ENCODE measurements at places on chromosomes 16 and 17.
A peak's percentile ranks its signal among the peaks of the same experiment; 100 is the strongest.

DNA sequence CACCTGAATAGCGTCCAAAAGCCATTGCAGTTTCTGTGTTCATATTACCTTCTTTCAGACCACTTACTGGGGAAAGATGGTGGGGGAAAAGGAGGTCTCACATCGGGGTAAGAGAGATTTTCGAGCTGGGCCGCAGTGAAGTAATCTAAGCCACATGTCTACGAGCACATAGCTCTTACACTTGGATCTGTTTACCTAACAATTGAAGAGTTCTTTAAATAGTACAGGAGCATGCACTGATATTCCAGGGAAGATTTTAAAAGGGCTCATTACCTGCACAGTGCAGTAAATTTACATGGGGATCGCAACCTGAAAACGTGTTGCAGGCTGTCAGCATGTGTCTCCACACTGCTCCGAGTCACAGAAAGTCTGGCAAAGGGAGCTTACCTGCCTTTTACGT, 12.6 kb downstream of the MAF start:
- DNase-seq = no peak

DNA sequence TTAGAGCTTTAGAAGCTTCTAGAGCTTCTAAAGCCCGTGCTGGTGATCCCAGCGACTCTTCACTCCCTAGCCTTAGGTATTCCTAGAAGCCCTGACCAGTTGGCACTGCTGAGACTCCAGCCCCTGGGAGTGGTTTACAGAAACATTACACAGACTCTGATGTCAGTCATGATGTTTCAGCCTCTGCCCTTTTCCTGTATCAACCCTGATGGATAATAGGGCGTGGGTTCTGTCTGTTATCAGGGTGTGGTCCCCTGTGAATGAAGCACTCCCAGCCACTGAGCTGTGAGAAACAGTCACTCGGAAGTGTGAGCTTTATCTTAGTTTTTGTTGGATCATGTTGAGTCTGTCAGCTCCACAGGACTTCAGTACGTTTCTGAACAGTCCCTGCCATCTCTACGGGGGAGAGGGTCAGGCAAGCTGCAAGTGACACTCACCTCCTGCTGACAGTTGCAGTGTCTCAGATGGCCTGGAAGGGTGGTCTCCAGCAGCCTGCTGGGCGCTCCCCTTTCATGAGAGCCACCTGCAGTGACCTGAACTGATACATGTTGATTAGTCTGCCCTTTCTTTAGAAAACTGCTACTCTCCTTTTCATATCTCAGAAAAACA, 12.8 kb downstream of the GOSR2 start:
- DNase-seq = no peak

GRCh38 chr17:74215342-74215727, 2.0 kb downstream of the TTYH2 start:
- no peak for DNase-seq

DNA sequence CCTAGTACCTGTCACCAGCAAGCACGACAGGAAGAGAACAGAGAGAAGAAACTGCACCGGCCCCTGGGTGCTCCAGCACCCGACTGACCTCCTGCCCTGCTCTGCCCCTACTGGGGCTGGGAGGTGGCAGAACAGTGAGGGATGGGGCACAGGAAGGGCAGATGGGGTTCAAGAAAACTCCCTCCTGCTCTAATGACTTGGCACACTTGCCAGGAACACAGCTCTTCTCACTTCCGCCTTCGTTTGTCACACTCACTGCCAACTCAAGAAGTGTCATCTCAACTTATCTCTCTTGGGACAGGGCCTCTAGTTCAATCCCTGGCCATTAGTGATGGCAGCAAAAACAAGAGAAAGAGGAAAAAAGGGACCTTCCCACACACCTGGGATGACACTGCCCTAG, 42.7 kb upstream of the ICAM2 start:
- DNase-seq = no peak

DNA sequence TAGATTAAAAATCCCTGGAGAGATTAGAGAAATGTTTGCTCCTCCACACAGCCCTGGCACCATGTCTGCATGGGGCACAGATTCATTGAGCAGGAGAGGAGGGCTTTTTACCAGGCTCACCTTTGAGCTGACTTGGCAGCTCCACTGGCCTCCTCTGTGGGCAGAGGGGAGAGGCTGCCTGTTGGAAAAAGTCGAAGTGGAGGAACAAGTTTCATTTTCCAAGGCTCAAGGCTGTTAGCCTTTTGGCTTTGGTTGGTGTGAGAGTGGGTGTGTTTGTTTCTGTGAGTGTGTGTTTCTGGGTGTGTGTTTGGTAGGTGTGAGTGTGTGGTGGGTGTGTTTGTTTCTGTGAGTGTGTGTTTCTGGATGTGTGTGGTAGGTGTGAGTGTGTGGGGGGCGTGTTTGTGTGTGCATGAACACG, 5.6 kb downstream of the TMEM238L start:
- DNase-seq = no peak

GRCh38 chr17:43834106-43834505, 1.2 kb upstream of the MPP3 start:
- no peak for DNase-seq

DNA sequence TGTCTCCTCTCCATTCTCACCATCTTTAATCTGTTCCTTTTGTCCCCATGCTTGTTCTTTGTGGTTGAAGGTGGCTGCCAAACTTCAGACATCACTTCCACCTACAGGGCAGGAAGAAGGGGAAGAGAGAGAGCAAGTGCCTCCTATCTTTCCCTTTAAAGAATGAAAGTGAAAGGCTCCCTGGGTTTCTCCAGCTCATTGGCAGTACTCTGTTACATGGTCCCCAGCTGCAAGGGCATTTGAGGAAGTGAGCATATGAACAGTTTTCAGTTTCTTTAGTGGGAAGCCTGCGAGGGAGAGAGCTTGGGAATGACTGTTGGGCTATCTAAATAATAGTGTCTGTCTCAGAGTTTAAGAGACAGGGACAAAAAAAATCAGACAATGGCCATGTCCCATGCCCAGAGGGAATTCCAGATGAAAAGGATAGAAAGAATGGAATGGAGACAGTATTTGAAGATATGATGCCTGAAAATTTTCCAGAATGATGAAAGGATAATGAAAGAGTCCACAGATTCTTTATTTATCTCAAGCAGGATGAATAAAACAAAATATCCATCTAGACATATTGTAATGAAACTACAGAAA, 159.9 kb downstream of the LGALS9B start:
- DNase-seq = no peak

DNA sequence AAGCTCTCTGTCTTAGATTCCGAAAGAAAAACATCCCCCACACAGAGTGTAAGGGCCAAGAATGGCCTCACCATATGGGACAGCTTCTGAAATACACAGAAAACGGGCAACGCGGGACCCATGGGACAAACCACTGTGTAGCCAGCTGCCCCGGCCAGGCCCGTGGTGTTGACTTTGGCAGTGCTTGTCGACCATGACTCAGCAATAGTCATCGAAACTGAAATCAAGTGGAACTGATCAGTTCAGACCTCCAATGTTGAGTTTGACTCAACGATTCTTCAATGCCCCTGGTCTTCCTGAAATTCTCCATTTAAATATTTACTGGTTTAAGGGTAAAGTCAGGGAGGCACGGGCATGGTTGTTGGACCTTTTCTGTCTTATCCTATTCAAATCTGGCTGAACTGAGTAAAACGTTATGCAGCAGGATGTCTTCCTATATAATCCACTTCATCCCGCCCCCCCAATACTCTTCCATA, 27.5 kb downstream of the ZFHX3 start:
- DNase-seq = no peak

DNA sequence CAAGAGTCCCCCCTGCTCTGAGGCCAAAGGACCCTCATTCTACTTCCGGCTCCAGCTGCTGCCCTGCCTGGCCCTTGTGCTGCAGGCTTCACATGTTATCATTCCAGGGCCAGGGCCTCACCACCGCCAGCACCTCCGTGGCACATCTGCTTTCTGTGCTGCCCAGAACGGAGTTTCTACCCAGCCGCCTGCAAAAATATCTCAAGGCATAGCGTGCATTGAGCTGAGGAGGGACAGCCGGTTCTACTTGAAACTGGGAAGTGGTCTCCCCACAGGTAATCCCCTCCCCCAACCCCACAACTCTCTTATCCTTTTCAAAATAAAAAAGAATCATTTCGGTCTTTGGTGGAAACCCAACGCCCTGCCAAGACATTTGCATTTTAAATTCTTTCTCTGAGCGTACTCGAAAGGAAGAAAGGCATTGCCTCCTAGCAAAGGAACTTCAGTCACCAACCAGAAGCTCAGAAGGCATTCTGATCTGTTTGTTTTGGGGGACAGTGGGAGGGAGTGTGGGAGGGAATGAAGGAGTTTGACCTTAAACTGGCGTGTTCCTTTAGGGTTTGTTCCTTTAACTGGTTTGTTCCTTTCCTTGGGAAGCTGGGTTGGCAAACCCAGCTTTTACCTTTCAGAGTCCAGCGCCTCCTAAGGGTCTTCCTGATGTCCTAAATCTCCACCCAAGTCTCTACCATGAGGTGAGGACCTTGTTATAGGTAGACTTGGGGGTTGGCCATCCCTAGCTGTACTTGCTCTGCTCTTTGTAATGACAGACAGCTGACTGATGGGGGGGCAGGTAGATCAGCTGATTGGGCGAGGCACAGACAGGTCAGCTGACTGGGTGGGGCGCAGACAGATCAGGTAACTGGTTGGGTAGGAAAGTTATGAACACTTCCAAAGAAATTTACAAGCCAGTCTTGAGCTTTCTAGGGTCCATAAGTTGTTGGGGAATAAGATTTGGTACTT, 33.4 kb upstream of the PIK3R6 start:
- no peak for DNase-seq

DNA sequence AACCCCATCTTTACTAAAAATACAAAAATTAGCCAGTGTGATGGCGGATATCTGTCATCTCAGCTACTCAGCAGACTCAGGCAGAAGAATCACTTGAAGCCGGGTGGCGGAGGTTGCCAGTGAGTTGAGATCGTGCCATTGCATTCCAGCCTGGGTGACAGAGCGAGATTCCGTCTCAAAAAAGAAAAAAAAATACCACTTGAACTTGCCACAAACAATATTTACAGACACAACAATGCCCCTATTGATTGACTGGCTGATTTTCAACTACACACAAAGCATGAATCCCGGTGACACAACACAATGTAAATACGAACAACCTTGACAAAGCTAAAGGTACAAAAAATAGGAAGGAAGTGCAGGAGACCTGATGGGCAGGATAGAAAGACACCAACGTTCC, 49.3 kb downstream of the NXN start:
- no peak for DNase-seq

DNA sequence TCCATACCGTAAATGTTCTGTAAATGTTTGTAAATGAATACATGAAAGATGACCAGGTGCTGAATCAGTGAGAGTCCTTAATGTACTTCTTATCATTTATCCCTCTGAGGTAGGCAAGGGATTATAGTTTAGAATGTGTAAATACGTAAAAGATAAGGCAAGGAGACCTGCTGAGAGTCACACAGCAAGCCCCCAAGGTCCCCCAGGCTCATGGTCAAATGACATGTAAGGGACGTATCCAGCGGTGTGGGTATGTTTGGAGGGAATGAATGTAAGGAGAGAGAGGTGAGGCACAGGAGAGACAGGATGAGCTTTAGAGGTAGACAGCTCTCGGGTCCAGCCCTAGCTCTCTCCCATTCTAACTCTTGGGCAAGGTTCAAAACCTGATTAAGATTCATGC, 341.8 kb downstream of the WWOX start:
- no peak for DNase-seq

DNA sequence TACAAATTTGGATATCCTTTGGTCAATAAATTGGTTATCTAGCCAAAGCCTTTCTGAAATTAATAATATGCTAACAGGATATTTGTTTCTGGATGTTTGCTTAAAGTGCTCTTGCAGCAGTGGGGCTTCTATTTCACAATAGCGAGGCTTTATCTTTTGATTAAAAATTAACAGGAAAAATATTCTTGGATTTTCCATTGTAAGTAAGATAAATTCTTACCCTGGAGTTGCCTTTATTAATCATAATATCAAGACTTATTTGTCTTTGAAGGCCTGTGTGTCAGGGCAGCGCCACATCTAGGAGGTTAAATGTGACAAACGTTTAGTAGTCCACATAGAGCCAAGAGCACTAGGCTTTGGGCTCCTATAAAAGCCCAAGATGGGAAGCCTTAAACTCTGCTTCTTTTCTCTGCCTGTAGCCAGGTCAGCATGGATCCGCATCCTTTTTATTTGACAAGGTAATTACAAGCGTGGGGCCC, 5.3 kb downstream of the TMEM97 start:
- DNase-seq = no peak

GRCh38 chr17:76137351-76138233, 3.5 kb downstream of the FOXJ1 start:
- no peak for DNase-seq

GRCh38 chr16:80717611-80718010, 86.8 kb downstream of the CDYL2 start:
- DNase-seq = no peak

DNA sequence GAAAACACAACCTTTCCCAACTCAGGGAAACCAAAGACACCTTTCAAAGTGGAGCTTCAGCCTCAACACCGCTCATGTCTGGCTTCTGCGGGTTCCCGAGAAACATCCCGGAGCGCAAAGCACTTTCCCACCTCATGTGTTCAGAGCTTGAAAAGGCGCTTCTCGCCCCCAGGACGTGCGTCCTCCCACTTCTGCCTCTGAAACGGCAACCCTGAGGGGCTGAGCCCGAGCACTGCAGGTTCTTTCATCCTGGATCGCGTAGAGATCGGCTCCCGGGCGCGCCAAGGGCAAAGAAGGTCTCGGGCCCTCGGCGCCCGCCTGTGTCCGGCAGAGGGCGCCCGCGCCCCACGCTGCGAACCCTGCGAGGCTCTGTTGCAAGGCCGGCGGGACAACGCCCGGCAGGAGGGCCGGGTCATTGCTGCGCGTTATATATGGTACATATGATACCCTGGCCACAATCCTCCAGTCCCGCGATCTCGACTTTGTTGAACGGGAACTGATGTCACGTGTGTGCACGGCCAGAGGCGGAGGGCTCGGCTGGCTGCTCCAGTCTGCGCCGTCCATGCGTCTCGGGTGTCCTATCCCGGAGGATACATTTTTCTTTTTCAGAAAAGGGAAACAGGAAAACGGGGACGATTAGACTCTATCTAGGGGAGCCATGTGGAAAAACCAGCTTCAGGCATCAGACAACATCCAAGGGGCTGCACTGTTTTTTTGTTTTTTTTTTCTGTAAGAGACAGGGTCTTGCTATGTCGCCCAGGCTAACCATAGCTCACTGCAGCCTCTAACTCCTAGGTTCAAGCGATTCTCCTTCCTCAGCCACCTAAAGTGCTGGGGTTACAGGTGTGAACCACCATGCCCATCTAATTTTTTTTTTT, 19.1 kb downstream of the COQ7 start:
- peak; percentile 60 for DNase-seq

DNA sequence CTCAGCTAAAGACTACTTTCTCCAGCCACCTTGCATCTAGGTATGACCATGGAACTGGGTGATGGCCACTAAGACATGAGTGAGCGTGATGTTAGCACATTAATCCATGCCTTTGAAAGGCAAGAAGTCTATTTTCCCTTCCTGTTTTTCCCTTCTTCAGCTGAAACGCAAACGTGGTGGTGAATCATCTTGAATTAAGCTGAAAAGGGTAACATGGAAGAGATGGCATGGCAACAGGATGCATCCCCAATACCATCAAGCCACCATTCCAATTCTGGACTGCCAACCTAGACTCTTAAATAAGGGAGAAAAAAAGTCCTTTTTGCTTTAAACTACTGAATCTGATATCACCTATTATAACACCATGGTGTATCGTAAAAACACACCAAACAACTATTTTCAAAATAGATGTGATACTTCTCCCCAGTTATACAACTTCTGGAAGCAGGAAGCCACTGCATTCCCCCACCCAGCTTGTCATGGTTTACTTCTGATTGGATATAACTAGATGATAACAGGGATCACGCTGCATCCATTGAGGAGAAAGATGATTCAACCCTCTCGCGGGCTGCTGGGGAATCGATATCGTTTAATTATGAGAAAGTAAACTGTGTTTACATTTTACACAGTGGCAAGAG, 368.6 kb downstream of the CDH13 start:
- DNase-seq = no peak
